ENCODE measurements at places on chromosomes 3 and 15.

- DNase-seq, result no peak
These were observed 92.1 kb downstream of the XRN1 start for GRCh38 chr3:142355692-142356091.

DNA sequence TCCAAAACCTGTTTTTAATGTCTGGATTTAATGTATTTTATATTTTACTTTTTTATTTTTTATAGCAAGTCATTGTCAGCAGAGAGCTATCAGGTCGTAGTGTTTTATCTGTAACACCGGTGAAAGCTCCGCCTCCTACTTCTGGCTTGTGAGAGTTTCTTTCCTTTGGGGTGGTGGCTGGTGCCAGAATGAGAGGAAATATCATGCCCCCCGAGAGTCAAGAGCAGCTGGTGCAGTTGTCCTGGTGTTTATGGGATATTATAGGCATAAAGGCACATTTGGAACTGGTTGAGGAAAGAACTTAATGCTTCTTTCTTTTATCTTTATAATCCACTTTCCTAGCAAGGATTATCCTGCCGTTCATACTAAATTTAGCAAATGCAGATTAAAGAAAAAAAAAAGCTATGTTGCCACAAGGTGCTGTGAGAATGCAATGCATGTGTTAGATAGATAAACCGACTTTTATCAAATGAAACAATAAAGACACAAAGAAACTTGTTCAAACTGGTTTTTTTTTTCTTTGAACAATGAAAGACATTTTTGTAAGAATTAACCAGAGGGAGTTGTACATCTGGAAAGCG is 260.1 kb upstream of the PLSCR5 start:
- no peak for DNase-seq

DNA sequence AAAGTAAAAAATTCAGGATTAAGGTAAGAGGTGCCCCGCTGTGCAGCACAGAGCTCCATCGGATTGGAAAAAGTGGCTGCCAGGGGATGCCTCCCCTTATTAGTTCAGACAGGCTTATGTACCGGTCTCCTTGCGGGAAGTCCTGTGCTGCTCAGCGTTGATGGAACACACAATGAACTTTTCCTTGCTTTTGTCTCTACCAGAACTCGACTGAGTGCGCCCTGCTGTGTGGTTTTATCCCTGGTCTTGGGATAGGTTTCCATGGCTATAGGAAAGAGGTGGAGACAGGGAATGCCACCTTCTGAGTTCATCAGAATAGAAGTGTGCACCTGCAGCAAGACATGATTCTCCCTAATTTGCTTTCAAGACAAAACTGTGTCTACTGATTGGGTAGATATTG is 745.9 kb upstream of the CFAP20DC start:
- no peak for DNase-seq

DNA sequence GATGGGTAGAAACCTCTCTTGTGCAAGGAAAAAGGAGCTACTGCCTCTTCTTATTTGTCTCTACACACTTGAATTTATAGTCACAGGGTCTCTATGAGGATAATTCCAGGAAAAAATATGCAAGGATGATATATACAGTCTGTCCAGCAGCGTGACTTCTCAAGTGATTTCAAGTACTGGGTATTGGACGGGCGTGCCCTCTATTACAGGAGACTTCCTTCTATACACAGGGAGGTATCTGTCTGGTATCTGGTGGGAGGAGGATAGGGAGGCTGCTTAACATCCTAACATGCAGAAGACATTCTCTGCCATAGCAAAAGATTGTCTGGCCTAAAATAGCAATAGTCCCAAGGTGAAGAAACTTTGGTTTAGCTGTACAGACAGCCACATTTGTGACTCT is 146.1 kb downstream of the TPRG1 start:
- DNase-seq, result no peak

DNA sequence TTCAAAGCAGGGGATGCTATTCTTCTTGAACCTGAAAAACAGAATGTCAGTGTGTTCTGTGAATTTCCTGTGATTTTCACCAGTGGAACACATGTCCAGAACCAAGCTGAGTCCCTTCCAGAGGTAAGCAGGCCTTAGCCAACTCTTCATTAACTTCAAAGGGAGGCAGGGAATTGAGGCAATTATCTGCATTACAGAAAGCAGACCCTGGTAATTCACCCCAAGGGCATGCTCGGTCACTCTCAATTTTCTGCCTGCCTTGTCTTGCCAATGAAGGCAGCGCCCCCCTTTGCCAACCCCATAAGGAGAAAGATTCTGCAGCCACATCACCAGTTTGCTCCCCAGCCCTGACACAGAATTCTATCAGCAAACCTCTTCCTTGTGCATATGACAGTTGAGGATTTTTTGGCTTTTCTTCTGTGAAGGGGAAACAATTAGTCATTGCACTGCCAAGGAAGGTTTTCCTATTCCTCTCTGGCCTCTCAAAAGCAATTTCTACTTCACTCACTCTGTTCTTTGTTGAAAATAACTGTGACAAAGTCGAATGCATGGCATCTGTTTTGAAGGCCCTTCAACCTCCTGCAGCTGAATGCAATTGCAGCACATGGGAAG is 85.3 kb downstream of the HHLA2 start:
- DNase-seq, result no peak

DNA sequence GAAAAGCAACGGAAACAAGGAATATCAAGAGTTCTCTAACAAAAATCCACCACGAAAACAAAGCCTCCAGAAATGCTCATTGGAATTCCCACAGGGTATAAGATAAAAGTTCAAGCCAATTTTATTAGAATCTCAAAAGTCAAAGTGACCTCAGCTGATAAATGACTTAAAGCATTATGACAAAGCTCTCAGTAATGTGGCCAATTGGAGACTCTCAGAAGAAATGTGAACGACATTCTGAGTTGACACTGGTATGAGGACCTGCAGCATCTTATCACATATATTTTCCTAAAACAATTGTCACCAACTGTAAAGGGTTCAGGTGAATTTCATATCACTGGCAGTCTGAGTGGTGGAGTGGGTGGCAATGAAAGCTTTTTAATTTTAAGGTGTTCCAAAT is 199.1 kb downstream of the FOXP1 start:
- DNase-seq, result no peak

GRCh38 chr3:52441091-52441771 is 3.7 kb downstream of the SEMA3G start:
- no peak for DNase-seq

- DNase-seq, result no peak
These were observed 80.5 kb downstream of the UBE2E2 start for GRCh38 chr3:23283625-23284024.

GRCh38 chr3:44762690-44763089 is 1.1 kb downstream of the KIF15 start:
- no peak for DNase-seq

DNA sequence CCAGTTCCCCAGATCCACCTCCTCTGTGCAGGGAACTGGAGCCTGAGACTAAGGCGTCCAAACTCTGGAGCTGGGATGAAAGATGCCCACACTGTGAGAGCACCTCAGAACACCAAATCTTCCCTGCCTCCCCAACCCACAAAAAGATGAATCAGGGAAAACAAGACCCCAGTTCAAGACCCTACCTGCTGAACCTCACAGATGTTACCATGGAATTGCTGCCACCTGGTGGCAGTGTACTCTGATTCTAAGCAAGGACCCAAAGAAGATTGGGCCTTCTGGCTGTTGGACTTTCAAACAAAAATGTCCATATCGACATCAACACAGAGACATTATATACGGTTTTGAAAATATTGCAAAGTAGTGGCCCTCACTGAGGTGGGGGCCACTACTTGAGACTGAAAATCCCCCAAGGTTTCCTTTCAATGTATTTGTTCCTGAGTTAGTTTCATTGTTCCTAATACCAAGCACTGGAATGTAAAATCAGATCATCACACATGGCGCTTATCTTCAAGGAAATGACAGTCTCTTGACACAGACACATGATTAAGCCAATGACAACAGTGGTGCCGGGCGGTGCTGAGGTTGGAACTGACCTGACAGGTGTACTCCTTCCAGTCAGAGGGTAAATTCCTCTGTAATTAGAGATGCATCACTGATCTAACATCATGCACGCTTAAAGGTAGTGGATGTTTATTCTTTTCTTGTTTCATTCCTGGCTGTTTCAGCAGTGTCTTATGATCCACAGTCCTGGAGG is 67.6 kb downstream of the SLC6A11 start:
- no peak for DNase-seq

- no peak for DNase-seq
These were observed 53.5 kb upstream of the CCDC54 start for GRCh38 chr3:107323723-107324122.

GRCh38 chr3:153443961-153444360 is 281.9 kb downstream of the RAP2B start:
- no peak for DNase-seq

DNA sequence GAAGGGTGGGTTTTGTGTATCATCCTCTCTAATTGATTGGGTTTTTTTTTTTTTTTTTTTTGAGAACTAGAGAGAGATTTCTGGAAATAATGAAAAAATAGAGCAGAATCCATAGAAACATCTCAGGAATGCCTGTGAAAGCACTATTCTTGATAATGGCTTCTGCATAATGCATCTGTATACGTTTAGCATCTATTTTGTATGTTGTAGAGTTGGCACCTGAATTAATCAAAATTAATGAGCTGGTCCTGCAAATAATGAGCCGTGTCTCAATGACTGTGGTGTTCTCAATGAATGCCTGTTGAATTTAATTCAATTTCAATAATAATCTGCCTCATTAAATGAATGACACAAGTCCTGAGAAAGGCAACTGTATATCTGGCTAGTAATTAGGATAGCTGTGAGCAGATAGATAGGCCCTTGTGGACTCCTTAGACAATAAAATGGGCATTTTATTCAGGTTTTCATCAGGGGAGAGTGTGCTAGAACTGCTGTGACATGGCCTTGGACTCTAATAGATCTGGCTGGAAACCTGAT is 70.5 kb upstream of the WDR72 start:
- DNase-seq, result no peak

DNA sequence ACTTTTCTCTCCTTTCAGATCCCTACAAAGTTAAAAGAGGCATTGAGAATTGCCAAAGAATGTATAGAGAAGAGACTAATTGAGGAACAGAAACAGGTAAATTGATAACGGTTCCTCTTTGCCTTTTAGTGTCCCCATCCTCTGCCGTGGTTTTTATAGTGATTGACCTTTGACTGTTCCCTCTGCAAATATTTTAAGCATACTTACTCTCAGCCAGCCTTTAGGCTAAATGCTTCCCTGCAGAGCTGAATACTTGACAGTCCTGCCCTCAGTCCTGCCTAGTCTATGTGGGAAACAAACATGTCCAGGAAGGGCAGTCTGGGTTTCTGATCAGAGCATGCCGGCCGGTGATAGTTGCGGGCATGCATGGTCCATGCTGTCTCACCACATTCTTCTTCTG is 24.7 kb downstream of the PDHB start:
- DNase-seq, result no peak

DNA sequence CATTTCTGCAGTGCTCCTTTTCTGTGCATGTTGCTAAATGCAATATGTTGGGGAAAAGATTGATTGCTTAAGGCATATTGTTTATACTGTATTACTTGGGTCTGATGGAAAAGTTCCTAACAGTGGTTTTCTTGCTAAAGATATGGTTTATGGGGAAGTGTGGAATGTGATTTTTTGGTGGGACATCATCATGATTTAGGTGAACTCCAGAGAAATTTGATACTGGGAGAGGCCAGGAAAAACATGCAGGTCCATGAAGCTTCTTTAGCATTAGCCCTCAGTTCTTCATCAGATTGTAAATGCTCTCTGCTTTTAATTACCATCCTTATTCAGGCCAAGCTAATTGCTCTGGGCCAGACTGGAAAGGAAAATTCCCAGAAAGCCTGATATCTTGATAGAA is 147.5 kb downstream of the LRTM1 start:
- DNase-seq, result no peak

DNA sequence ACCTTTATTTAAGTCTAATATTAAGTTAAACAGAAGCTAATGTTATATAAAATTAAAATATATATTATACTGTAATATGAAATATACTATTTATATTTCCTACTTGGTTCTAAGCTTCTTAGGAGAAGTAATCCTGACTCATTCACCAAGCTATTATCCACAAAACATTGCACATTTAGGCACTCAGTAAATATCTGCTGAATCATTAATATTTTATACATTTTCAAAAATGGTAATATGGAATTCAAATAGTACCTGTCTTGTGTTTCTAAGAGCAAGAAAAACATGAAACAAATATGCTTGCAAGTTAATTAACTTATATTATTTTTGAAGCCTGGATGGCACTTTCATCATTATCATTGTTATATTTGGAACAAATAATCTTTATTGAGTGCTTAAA is 153.0 kb upstream of the CNTN4 start:
- DNase-seq, result no peak

GRCh38 chr3:160973067-160973809 is 131.9 kb downstream of the B3GALNT1 start:
- DNase-seq, result no peak
